Esophagus mucosa (tissue), 1 donor: ENCODE measurements at places on chromosomes 4 and X. TPM values are rescaled to one million over a fixed set of nuclear protein-coding genes. Genes with fewer than 3 reads are reported as not detected.
A peak's percentile ranks its signal among the peaks of the same experiment; 100 is the strongest.

DNA sequence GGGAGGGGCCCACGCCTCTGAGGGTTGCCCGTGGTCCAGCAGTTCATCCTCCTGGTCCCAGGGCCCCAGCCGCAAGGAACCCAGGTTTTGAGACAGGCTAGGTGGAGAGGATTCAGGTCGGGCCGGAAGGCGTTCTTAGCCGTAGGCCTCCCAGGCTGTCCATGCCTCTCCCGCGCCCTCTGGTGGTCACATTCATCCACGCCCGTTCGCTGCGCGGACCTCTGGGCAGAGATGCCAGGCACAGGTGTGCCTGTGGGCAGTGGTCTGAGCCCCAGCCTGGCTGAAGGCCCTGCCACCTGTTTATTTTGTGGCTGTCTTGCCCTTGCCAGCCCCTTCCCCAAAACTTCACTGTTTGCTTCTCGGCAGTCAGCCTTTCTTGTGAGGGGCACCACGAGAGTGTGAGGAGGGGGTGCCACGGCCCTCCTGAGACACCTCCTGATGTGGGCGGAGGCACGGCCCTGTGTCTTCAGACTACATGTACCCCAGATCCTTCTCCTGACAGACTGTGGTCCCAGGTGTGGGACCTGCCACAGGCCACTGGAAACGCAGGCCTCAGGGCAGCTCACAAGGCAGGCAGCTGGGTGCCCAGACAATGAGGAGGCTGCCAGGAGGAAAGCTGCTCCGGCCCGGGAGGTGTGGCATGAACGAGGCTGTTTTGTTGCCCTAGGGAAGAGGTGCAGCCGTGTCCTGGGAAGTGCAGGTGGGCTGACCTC is 5.0 kb downstream of the UVSSA start:
- peak; percentile 50 for ATAC-seq

DNA sequence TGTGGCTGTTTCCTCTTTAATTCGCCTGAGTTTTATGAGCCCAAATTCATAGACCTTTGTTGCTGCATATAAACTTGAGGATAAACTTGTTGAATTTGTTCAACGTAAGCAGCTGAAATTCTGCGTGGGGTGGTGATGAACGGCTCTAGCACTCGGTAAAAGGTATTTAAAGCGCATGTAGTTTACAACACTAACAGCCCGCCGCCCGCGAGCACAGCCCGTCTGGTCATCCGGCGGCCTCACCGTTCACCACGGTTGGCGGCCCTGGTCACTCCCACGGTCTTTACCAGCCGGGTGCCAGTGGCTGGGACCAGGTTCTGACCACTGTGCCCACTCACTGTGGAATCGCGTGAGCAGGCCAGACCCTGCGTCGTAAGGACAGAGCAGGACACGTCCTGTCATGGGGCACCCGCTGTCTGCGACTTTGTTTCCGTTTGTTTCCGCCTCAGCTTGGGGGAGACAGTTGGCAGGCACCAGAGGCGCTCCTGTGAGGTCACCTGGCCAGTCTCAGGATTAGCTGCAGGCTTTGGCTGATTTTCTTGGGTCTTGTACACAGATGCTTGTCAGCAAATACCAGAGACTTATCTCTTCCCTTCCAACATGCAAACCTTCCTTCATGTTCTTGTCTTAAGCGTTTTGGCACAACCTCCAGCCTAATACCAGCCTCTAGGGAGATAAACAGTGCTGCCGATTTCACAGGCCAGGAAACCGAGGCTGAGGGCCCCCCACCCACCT is 36.8 kb upstream of the SPON2 start:
- no peak for ATAC-seq

- no peak for ATAC-seq
Measured at GRCh38 chrX:69603566-69604194, 12.2 kb upstream of the EDA start.

DNA sequence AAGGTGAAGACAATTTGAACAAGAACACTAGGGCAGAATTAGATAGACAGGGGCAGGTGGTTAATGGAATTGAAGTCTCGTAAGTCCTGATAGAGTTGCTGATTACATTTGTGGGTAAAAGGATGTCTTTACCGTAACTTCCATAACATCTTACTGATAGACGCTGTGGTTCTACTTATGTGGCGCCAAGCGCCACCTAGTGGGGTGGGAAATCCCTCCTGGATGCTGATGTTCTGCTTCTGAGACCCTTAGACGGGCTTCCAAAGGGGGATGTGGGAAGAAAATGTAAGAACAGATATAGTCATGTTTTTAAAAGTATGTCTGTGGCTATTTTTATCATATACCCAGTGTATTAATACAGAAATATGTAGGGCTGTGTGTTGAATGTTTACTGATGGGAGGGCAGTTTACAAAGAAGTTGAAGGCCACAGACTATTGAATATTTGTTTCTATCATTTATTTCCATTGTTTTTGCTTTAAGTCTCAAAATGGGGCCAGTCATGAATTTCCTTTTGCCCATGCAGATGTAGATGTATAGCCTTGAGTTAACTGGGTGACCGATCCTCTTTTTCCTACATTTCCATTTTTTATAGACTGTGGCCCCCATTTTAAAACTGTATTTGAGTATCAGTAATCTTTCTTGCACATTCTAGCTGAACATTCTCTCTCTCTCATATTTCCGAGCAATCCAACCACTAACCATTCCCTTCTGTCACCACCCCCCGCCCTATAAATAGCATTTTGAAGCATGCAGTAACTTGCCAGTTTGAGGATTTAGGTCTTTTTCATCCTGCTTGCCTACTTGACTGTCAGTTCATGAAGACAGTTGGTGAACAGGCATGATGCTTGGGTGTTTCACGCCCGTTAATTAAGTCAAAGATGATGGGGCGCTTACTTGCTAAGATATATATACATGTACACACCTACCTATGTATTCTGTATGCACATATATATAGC is 12.1 kb upstream of the TLR8 start:
- no peak for ATAC-seq

The RFC1 gene
- total RNA-seq: 30.5 TPM

The GLRA2 gene
- total RNA-seq: not detected

The NAA11 gene
- not detected for total RNA-seq

The MAGT1 gene
- 39.4 TPM for total RNA-seq

The ERAS gene
- total RNA-seq: not detected
